ENCODE measurements at places on chromosomes 16 and 17. TPM values are rescaled to one million over a fixed set of nuclear protein-coding genes. Genes with fewer than 3 reads are reported as not detected.

DNA sequence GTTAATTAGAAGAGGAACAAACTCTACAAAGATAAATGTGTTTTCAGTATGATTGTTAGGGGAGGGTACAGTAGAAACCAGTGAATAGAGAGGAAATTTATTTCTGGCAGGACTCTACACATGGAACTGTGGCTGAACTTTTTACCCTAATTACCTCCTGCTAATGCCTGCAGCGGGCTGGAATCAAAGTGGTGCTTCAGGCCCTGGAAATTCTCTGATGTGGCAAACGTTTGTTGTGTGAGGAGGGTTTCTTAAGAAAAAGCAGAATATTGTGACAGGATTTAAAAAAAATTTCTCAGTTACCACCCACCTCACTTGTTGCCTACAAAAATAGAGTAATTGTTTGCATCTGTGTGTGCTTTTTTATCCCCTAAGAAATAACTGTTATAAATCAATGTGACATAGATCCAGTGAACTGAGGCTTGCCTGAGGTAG is 154.5 kb downstream of the BCAS3 start:
- DNase-seq, result no peak

DNA sequence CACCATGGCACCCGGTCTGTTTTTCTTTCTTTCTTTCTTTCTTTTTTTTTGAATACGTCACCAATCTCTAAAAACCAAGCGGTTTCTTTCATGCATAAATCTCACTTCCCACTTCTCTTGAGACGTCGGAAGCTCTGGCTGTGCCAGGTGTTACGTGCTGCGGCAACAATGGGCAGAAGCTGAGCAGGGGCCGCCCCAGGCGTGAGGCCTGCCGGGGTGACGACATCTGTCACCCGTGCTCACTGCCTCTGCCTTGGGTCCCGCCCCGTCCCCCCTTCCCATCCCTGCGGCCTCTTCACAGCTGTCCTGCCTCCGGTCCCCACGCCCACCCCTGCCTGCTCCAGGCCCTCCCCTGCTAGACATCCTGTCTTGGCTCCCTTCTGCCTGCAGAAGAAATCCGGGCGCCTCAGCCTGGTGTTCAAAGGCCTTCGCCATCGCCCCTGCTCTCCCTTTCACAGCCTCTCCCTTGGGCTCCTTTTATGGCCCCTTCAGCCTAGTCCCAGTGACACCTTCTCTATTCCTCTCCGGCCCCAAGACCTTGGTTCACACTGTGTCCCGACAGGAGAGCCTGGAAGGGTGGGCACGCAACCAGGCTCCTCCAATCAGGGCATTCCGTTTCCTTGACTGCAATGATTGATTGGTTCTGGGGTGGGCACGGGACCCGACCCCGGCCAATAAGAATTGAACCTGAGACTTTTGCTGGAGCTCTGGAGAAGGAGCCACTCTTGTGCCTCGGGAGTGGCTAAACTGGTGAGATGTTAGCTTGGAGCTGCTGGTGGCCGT is 4.8 kb downstream of the P2RX1 start:
- DNase-seq, result no peak

GRCh38 chr16:54026456-54026855 is 260.1 kb downstream of the IRX3 start:
- DNase-seq, result no peak

GRCh38 chr17:20022701-20023100 is 13.5 kb downstream of the SPECC1 start:
- no peak for DNase-seq

DNA sequence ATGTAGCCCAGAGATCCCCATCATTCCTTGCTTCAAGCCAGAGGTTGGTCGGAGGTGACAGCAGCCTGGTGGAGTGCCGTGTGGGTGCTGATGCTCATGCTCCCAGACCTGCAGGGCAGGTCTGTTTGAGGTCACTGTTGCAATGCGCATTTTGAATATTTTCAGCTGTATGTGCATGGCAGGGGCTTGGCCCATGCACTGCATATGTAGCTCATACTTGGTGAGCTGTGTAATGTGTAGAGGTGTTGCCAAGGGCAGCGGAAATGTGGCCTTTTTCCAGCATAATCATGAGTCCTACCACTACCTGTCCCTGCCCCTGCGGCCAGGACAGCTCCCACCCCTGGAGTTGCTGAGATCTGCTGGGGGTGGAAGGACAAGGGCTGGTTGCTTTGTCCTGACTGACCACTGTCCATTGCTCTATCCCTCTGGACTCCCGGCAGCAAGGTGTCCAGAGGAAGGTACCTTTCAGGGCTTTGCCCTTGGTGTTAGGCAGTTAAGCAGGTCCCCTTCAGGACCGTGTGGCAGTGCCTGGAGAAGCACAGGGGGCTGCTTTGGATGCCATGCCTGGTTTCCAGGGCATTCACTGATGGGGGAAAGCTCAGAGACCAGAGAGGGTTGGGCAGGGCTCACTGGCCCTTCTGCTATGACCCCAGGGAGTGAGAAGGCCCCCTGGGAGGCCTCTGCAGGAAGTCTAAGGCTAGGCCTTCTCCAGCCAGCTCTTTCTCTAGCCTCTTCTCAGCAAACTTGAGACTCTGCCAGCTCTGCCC is 215.2 kb downstream of the NTN1 start:
- no peak for DNase-seq

GRCh38 chr16:85359147-85359822 is 247.0 kb upstream of the CIBAR2 start:
- no peak for DNase-seq

DNA sequence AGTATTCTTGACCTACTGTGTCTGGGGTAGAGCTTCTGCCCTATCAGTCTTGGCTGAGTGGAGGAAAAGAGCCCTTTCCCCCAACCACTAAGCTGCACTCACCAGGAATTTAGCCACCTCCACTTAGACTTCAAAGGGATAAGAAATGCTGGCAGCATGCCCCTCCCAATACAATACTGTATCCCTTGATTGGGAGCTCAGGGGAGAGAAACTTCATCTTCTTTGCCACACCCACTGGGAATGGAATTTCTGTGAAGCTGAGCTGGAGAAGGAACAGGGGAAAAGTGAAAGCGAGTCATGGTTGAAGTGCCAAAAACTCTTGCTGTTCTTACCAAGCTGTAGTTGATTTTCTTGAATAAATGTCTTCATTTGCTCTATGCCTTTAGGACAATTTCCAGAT is 68.8 kb downstream of the CEP112 start:
- DNase-seq, result no peak

DNA sequence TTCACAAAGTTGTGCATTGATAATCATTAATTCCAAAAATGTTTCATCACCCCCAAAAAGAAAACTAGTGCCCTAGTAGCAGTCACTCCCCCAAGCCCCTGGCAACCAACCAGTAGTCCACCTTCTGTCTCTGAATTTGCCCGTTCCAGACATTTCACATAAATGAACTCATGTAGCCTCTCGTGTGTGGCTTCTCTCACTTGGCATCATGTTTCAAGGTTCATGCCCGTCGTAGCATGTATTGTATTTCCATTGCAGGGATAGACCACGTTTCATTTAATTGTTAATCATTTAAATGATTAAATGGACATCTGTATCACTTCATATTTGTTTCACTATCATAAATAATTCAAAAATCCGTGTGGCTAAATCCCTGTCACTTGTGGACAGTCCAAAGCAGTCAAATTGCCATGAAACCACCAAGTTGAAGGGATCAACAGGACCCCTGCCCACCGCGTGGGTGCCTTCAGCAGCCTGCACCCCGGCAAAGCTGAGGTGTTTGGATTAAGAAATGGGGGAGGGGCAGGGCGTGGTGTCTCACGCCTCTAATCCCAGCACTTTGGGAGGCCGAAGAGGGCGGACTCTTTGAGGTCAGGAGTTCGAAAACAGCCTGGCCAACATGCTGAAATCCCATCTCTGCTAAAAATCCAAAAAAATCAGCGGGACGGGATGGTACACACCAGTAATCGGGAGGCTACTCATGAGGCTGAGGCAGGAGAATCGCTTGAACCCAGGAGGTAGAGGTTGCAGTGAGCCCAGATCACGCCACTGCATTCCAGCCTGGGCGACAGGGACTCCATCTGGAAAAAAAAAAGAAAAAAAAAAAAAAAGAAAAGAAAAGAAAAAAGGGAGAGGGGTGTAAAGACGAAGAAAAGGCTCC is 8.7 kb upstream of the FLYWCH2 start:
- DNase-seq, result no peak

- DNase-seq, result no peak
Observed at GRCh38 chr17:77233635-77234334, 93.0 kb downstream of the SEC14L1 start.

GRCh38 chr16:67731753-67732095 is 12.6 kb upstream of the GFOD2 start:
- no peak for DNase-seq

DNA sequence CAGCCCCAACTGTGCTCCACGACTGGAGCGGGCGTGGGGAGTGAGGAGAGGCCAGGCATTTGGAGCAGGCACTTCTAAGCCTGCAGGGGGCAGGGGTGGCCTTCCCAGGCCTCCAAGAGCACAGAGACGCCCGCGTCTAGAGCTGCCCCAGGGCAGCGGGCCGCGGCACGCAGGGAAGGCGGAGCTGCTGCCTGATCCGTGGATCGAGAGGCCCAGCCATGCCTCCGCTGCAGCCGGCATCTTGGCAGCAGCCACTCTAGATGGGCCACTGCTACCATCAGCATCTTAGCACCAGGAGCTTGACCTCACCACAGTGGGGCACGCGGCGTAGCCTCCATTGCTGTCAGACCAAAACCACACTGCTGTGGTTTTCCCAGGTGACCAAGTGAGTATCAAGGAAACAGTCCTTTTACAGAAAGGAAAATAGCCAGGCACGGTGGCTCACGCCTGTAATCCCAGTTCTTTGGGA is 20.4 kb upstream of the WDR45B start:
- DNase-seq, result no peak

- DNase-seq, result no peak
Observed at GRCh38 chr16:88535191-88535856, 34.9 kb upstream of the ZC3H18 start.

- DNase-seq, result no peak
Observed at GRCh38 chr16:69318911-69319289, 7.8 kb downstream of the VPS4A start.

Gene AANAT
- total RNA-seq, result not detected

Gene TTYH2
- 46.7 TPM for total RNA-seq

Gene ZSCAN10
- total RNA-seq, result not detected

Gene CRHR1
- 0.36 TPM for total RNA-seq

Gene RASD1
- total RNA-seq, result 58.6 TPM

Gene CCDC40
- 12.6 TPM for total RNA-seq

Gene ZNF287
- 8.9 TPM for total RNA-seq

Gene BIRC5
- total RNA-seq, result 1.4 TPM

Gene CLCN7
- total RNA-seq, result 67.0 TPM
